ENCODE measurements at places on chromosomes 5 and 9.

DNA sequence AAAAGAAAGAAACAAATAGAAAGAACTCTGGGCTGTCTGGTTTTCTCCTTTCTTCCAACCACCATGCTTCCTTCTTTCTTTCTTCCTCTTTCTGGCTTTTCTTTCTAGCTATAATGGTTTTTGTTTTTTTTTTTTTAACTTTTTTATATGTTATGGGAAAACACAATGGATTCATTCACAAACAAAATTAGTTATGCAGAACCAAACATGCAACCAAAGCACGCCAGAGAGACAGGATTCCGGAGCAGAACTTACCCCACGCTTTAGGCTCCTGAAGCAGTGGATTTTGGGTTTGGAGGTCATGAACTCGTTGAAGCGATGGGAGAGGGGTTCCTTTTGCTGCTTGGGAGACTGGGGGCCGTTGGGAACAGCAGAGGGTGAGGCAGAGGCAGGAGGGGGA is 88.3 kb downstream of the USP20 start:
- no peak for DNase-seq

DNA sequence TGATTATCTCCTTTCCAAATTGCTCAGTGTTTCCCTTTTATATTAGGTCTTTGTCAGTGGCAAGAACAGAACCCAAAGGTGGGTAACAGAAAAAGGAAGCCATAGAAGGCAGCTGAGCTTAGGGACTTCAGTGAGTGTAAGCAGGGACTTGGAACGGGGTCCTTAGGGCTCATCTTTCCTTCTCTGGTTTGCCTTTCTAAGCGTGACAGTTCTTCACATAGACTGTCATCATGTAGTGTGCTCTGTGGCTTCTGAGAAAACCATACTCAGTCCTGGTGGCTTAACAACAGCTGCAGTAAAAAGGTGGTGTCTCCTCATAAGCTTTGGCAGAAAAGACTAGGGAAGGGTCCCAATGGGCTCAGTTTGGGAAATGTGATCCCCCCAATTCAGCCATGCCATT is 108.8 kb downstream of the SLC12A2 start:
- DNase-seq: no peak

GRCh38 chr5:128528637-128529255 is 9.3 kb downstream of the FBN2 start:
- no peak for DNase-seq

GRCh38 chr9:130824079-130824478 is 11.0 kb upstream of the ABL1 start:
- no peak for DNase-seq

DNA sequence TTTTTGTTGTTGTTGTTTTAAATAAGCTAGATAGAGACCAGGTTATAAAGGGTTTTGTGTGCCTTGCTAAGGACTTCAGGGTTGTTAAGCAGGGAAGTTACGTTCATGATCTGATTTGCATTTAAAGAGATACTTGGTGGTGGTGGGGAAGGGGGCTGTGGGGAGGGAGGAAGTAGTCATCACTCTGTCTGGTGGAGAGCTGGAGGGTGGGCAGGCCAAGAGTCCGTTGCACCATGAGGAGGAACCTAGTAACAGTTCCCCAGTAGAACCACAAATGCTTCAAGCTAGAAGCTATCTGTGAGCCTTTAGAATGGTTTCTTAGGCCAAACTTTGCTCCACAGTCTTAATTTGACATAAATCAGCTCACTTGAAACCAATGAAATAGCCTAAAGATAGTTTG is 18.7 kb upstream of the ROPN1L start:
- DNase-seq: no peak

DNA sequence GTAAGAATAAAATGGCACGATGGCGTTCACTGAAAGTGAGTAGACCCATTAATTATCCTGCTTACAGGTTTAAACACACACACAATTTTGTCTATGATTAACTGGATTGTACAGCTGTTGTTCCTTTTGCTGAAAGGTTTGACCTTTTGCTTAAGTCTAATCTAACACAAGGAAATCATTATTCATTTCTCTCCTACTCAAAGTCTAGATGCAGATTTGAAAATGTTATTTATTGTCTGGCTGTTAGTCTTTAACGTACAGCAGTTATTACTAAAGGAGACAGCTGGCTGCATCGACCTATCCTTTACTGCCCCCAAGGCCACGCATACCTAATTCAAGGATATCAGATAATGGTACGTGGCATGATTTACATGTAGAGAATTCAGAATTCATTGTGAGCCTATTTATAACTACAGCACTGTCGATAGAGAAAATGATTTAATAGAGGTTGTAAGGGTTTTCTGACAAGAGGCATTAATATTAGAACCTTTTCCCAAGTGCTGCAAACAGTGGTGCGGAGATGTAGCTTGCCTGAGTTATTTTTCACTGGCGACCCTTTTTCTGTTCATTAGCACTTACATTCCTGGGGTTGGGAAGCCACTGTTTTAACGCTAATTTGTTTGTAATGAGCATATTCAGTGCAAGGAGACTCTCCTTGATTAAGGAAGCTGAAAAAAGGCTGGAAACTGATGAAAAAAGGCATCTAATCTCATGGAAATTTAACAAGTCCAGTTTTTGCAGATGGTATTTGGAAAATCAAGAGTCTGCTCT is 368.4 kb upstream of the GRAMD2B start:
- DNase-seq: no peak

GRCh38 chr5:150215979-150216944 is 26.4 kb downstream of the SLC6A7 start:
- DNase-seq: no peak

DNA sequence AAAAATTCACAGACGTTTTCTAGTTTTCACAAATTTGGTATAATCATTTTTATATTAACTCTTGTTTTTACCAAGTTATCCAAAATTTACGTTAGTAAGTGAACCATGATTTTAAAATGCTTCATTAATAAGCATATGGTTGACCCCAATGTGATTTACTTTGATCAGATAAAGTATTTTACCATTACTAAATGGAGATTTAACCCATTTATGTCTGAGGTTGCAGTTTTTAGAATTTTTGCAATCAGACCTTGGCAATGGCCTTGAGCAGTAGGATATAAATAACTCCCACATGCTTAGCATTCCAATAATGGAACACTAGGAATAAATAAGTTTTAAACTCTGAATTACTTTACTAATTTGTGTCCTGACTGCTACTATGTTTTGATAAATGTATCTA is 84.6 kb downstream of the NDUFS4 start:
- DNase-seq: no peak

- DNase-seq: no peak
These were observed 110.0 kb downstream of the TLE1 start for GRCh38 chr9:81579381-81579780.
